Adipocyte (in vitro differentiated cells): ENCODE measurements at places on chromosomes 1 and 21.
A peak's percentile ranks its signal among the peaks of the same experiment; 100 is the strongest.

GRCh38 chr1:100502052-100502792 is 35.7 kb upstream of the GPR88 start:
- DNase-seq: peak; percentile 62

DNA sequence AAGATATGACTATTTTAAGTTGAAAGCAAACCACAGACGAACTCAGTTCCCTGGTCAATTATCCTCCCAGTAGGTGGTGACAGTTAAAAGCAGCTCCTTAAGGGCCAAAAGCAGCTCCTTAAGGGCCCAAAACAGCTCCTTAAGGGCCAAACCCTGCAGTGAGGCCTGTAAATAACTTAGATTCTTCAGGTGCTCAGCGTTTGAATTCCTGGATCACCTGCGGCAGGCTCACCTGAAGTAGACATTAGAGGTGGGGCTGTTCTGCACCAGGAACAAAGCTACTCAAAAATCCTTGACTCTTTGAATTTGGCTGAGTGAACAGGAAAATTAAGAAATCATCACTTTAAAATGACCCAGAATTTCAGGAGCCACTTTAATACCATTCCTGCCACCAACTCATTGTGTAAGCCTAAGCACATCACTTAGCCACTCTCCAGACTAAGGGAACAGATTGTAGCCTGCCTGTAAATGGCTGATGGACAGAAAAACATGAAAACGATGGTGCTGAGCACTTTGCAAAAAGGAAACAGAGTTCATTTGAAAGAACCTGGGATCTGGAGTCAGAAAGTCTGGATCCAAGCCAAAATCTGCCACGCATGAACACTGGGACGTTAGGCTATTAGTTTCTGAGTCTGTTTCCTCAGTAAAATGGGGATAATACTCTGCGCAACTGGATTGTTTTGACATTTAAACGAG is 126.9 kb downstream of the LRIG2 start:
- no peak for DNase-seq

DNA sequence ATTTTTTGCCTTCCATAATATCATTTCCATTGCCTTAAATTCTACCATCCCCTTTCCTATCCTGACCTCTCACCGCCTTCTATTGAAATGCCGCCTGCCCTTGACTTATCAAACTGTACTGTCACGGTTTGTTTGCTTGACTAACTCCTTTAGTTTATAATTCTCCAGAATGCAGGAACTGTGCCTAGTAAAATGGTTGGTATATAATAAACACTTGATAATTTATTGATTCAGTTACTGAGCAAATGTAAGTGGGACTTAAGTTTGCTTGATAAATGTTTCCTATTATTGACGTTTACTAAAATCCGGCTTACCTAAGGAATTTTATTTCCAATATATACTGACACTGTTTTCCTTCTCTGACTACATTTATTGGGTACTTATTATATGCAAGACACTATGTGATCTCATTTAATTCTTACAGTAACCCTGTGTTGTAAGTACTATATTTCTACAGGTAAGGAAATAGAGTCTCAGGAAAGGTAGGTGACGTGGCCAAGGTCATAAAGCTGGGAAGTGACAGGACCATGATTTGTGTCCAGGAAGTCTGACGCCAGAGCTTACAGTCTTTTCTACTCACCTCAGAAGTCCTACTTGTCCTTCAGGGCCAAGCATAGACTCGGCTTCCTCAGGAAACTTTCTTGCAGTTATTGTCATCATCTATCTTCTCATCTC is 35.7 kb downstream of the DPT start:
- no peak for DNase-seq

- DNase-seq: no peak
Observed at GRCh38 chr1:32204943-32205361, 519 bp upstream of the IQCC start.

- no peak for DNase-seq
Observed at GRCh38 chr1:67345556-67345955, 37.9 kb downstream of the IL12RB2 start.

DNA sequence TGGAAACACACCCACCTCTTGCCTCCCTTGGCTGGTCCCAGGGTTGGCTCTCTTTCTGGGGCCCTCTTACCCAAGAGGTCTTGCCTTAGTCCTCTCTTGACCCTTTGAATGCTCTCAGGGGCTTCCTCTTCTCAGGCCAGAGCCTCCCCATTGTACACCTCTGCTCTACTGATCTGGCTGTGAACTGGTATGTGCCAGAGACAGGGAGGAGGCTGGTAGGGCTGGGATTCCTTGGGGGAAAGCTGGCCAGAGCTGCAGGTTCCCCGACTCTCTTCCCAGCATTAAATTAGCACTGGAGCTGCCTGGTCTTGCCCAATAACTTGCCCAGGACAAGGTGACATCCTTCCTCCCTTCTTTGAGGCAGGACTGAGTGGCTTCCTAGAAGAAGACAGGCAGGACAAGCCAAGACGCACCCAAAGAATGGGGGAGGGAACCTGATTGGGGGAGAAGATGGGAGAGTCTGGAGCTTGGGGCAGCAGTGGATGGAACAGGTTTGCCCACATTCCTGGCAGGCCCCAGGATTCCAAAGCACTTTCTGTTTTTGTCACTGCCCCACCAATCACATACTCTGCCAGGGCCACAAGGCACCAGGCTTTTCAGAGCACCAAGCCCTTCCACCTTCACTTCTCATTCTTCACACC is 37.2 kb upstream of the CITED4 start:
- no peak for DNase-seq

GRCh38 chr1:160104486-160104885 is 6.1 kb upstream of the IGSF8 start:
- DNase-seq: no peak

GRCh38 chr1:37676281-37677142 is 15.8 kb upstream of the CDCA8 start:
- DNase-seq: no peak

GRCh38 chr1:85553416-85554335 is 26.9 kb upstream of the CCN1 start:
- DNase-seq: no peak

DNA sequence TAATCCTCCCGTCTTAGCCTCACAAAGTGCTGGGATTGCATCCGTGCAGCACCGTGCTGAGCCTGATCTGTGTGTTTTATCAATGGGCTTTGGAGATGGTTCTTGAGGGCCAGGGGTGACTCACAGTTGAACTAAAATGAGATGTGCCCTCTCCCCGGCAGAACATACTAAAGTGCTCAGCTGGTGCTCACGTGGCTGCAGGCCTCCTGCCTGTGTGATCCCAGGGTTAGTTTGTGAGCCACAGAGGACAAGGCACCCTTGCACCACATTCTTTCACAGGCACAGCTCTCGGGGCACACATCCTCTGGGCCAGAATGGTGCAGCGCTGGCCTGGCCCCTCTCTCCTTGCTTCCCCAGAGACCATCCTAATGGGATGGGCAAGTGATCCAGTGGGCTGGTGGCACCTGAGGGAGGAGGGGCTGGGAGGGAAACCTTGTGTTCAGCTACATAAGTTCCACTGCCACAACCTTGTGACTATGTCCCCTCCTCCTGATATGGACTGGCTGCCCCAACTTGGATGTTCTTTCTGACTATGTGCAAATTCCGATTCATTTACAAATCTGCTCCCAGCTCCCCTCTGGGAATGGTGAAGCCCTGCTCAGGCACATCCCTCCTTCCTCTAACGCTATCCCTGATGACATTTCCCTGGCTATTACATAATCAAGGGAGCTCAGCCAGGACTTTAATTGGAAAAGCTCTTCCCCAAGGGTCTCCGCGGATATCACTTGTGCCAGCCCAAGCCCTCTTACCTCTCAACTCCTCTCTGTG is 197.0 kb upstream of the EDN2 start:
- no peak for DNase-seq

DNA sequence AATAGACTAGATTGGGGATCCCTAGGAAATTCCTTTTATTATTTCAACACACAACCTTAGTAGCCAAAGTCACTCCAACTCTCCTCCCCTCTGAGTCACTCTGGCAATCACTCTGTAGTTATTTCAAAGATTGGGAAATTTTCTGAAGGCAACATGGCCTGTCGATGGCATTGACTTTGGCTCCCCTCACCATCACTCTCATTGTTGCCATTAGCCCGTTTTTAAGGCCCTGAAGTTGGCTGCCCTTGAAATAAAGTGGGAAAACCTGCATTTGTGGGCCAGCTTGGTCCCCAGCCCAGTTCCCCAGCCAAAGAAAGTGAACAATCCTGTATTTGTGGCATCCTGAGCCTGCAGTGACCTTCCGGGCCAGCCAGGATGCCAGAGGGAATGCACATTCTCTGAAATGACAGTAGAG is 52.5 kb downstream of the CDC7 start:
- peak; percentile 87 for DNase-seq

DNA sequence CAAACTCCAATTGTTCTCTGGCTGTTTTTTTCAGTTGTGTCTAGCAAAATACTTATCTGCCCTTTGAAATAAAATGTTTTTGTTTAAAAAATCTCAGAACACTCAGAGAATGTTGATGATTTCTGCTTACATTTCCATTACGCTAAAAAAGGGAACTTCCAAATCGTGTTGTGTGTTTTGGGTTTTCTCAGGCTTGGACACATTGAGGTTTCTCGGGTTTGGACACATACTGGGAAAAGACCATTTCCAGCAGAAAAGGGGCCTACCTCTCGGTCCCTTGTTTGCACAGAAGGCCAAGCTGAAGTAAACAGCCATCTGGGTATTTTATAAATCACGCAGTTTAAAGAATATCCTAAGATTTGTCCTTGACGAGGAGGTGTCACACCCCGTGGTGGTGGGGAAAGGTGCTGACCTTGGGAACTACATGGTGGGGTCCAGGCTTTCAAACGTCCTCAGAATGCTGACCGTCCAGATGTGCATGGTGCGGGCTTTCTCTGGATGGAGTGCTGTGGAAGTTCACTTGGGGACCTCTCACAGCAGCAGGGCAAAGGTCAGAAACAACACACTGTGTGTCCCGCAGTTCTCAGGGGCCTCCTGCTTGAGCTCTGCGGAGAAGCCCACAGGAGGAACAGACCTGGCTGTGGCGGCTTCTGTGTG is 67.8 kb downstream of the SLC37A1 start:
- no peak for DNase-seq

- DNase-seq: peak; percentile 63
Observed at GRCh38 chr1:192580351-192580962, 4.9 kb downstream of the RGS1 start.

DNA sequence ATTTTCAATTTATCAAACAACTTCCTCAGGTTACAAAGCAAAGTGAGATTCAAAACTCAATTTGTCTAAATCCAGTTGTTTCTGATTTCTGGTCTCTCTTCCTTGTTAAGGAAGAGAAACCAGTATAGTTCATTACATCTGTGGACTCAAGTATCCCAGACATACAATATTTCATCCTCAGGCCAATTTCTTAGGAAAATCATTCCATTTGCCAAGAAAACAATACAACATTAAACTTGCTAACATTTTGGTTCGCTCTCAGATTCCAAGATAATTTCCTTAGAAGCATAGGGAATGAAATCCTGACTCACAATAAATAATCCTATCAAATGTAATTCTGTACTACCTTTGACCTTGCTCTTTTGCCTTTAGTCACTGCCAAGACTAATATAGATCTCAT is 11.2 kb upstream of the TTLL7 start:
- DNase-seq: no peak

DNA sequence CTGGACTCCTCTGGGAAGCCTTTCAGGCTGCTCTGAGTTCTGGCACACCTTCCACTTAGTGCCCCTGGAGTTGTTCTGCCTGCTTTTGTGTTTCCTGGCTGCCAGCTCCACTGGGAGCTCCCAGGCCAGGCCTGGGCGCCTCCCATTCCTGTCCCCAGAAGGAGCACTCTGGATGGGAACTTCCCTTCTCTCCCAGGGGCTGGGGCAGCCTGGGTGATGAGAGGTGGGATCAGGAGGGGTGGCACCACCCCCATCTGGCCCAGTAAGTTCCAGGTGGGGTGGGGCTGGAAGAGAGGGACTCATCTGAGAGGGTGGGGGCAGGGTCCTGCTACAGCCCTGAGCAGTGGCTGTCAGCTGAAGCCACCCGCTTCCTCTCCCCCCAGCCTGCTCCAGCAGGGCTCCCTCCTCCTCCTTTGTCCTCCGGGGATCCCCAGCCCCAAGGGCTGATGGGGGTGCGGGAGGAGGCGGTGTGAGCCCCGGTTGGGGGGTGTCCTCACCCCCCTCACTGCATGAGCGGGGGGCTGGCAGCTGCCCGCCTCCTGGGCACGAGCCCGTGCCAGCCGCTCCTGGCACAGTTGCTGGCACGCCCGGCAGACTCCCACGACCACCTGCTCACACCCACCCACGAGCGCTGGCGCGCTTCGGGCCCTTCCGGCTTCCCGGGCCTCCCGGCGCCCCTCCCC is 4.7 kb downstream of the FOXO6 start:
- no peak for DNase-seq

DNA sequence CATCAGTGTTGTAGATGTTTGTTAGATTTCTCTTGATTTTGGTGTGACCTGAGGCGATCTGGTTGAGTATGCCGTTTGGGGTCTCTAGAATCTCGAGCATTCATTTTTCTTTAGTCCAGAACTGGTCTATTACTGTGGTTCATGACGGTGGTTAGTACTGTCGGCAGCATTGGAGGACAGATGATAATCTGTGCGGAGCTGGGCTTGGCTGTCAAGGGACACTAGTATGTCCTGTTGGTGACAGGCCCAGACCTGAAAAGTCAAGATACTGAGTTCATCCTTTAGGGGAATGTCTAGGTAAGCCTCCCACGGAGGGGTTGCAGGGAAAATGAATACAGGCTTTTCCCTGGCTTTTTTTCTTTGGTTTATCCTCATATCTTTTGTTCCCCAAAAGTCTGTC is 59.8 kb downstream of the PEX14 start:
- no peak for DNase-seq

- DNase-seq: no peak
Observed at GRCh38 chr1:165351863-165352441, 4.6 kb downstream of the LMX1A start.

- DNase-seq: no peak
Observed at GRCh38 chr21:44253832-44254710, 7.6 kb downstream of the DNMT3L start.

- peak; percentile 89 for DNase-seq
Observed at GRCh38 chr1:67832737-67833601, at the start of gene GNG12. GNG12 (minus strand) TSS chr1:67833467; CDS start chr1:67707686, 125,781 bp downstream.

- DNase-seq: no peak
Observed at GRCh38 chr1:45033356-45033755, 21.3 kb downstream of the UROD start.

DNA sequence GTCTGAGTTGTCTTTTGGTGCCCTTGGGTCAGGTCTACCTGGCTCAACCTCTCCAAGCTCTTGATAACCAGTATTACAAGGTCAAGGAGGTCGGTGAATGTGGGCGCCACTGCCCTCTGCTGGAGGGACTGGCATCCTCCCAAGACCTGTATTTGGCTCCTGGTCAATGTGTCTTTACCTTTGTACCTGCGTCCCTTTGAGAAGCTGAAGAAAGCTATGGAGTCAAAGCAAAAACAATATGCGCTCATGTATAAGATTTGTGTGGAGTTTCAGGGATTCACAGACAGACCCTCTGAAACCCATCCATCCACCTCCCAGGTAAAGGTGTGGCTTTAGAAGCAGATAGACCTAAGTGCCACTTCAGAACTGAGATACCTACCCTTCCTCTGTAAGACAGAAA is 61.8 kb upstream of the NBL1 start:
- no peak for DNase-seq

GRCh38 chr1:64163970-64164369 is 39.5 kb upstream of the UBE2U start:
- DNase-seq: peak; percentile 79

- DNase-seq: peak; percentile 28
Observed at GRCh38 chr1:65104854-65105534, 43.0 kb upstream of the AK4 start.

GRCh38 chr1:232744847-232745246 is 60.4 kb upstream of the MAP10 start:
- no peak for DNase-seq
